NCI-H524 (cell line): ENCODE measurements at places on chromosomes 4 and X.
A peak's percentile ranks its signal among the peaks of the same experiment; 100 is the strongest.

DNA sequence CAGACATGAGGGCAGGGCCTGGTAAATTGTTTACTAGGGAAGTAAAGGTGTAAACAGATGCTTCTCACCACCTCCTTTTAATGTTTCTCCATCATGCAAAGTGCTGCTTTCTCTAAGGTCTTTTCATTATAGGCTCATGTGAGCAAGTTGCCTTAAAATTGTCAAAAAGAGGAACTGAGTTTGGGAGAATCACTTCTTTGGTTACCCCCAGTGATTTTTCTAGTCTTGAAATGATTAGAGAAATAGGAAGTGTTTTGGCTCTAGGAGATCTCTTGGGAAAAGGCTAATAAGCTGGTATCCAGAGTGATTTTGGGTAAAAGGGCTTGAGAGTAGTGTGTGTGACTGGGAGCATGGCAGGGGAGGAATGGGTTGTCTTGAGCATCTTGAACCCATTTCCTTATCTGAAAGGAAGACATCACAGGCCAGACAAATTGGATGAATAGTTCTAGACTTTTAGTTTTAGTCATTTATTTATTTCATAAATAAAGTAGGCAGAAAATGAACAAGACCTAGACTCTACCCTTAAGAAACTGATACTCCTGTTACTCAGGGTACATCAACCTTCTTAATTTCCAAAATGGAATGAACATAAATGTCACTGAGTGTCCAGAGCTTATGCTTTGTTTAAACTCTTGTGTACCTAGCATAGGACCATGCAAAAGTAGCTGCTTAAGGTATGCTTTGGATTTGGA lies 14.2 kb downstream of the GRPR start:
- no peak for DNase-seq

DNA sequence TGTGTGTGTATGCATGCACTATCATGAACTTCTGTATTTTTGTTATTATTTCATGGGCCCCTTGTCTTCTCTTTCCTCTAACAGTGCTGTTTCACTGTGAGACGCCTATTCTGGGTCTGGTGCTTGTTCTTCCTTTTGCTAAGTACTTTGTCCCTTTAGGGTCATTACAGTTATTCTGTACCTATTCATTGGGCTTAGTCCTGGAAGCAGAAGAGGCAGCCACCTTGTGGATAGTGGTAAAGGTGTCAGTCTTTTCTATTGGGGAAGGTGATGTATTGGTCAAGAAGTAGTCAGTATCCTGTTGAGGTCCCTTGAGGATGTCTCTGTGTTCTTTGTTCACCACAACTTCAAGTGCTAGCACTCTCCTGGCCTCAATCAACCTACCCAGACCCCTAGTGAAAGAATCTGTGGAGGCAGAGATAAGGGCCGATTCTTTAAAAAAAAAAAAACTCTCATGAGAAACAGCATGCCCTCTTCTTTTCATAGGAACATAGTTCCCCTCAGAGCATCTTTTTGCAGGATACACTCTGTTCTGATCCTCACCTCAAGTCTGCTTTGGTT lies 593.8 kb downstream of the SPRY1 start:
- DNase-seq, result no peak

DNA sequence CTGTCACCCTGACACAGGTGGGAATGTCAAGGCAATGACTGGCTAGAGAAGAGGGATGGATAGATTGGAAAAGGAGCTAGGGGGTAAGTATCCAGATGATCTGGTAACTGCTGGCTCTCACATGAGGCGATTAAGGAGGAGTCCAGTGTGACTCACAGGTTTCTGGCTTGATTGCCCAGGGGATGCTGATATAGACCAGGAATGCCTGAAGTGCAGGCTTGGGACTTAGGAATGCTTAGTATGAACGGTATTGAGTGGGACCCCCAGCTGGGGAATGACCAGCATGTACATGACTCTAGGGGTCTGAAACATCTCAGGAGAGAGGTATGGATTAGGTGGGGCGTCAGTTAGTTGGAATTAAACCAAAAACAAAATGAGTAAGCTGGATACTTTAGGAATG lies 65.8 kb upstream of the PRPS1 start:
- DNase-seq, result no peak

DNA sequence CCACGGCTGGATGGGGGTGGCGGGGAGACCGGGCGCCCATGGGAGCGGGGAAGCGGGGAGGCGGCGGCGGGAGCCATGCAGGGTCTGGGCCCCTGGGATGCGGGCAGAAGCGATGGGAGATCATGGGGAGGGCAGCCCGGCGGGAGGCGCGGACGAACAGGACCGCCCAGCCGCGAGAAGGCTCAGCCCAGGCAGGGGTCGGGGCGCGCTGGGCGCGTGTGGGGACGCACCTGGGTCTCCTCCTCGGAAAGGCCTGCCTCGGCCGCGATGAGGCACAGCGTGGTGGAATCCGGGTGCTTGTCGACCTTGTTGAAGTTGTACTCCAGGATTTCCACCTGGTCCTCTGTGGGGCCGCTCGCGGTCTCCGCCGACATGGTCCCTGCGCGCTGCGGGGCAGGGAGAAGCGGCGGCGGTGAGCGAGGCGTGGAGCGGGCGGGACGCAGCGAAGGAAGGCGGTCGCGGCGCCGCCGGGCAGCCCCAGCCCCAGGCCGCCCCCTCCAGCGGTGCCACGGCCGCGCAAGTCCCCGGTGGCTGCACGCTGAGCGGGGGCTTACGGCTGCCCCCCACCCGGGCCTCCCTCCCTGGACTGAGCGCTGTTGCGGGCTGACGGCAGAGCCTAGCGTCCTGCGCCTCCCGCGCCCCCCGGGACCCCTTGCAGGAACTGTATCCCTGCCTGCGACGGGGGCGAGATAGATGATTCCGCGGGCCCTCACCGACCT lies 25.3 kb downstream of the HOPX start:
- DNase-seq, result peak; percentile 12

DNA sequence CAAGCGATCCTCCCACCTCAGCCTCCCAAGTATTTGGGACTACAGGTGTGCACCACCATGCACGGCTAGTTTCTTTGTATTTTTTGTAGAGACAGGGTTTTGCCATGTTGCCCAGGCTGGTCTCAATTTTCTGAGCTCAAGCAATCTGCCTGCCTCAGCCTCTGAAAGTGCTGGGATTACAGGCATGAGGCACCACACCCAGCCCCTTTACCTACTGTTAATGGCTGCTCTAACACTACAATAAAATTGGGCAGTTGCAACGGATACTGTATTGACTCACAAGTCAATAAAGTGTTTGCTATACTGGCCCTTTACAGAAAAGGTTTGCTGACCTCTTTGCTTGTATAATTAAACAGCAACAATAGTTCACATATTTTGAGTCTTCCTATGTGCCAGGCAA lies 41.5 kb downstream of the TRIM2 start:
- DNase-seq, result no peak

DNA sequence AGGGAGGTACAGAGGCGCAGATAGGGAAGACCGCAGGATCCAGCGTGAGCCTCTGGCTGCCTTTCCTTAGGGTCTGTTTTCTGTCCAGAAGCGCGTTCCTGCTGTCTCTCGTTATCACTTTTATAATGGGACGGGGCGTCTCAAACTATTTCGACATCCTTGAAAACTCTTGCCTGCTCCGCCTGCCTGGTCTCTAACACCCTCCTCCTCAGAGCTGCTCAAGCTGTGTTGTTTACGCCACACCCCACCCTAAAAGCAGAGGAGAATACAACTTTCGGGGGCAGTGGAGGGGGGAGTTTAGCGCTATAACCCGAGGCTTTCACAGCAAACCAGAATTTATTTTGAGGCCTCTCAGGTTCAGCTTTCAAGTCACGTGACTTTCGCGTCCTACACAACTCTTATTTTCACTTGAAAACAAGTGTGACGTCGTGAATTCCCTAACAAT lies 646 bp upstream of the FAM3A start:
- no peak for DNase-seq
